ENCODE measurements at places on chromosomes 5 and 9.

DNA sequence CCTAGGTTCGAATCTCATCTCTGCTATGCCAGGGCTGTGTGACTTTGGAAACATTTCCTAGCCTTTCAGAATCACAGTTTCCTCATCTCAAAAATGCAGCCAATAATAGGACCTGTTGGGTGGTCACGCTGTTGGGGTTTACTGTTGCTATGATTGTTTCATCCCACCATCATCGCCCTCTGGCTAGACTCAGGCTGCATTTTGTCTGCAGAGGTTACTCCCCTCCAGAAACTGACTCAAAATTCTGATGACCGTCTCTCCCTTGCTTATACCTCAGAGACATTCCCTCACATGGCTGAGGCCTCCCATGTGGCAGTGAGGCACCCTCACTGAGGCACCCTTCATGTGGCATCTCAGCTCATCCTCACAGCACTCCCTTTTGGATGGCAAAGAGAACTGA is 61.6 kb downstream of the COL27A1 start:
- no peak for ATAC-seq

- no peak for ATAC-seq
Observed at GRCh38 chr9:95142315-95142714, 175.2 kb downstream of the FANCC start.

- ATAC-seq = no peak
Observed at GRCh38 chr5:32298059-32298415, 14.7 kb downstream of the MTMR12 start.

GRCh38 chr9:136170006-136170901 is 34.7 kb downstream of the LHX3 start:
- peak; percentile 88 for ATAC-seq

GRCh38 chr9:121725008-121725775 is 73.8 kb downstream of the DAB2IP start:
- ATAC-seq = peak; percentile 90

DNA sequence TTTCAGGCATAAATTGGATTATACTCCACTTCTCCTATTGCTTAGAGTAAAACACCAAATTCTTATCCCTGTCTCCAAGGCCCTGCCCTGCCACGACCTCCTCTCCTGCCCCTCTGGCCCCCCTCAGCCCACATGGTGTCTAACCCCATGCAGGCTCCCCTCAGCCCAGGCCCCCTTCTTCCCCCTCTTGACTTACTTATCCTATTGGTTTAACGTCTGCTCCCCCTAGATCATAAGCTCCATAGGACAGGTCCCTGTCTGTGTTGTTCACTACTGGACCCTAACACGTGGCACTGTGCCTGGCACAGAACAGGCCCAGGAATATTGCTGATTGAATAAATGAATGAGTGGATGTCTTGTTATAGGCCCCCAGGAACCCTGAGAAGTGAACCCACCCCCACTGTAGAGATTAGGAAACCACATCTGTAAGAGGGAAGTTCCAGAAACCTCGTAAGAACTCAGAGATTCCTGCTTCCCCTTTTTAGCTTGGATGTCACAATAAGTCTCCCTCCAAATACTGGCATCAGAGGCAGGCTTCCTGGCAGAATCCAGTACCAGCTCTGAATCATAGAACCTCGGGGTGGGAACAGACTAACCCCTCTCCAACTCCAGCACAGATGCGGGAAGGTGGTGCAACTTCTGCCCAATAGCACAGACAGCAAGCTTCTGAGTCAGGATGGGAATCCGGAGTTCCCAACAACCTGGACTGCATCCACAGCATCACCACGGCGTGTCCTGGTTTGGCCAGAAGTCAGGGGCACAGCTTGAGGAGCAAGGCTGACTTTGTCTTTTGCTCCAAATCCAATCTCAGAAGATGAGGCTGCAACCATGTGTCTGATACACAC is 31.5 kb downstream of the HRH2 start:
- peak; percentile 25 for ATAC-seq

GRCh38 chr5:139397921-139398320 is 3.0 kb upstream of the PROB1 start:
- no peak for ATAC-seq

GRCh38 chr9:125696106-125696647 is 10.8 kb downstream of the MAPKAP1 start:
- ATAC-seq = no peak
